ENCODE measurements at places on chromosomes 11 and 22.

DNA sequence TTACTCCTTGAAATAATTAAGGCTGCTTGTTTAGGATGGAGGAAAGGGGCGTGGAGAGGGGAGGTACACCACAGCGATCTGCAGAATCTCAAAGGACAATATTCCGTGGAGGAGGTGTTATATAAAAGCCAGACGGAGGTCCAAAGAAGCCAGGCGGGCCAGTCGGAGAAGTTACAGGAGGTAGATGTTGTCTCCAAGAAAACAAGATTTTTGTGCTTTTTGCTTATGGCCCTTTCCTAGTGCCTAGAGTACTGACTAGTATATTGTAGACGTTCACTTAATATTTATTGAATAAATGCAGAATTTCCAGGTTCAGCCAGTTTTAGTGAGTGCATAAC is 761 bp downstream of the ZDHHC13 start:
- no peak for DNase-seq

DNA sequence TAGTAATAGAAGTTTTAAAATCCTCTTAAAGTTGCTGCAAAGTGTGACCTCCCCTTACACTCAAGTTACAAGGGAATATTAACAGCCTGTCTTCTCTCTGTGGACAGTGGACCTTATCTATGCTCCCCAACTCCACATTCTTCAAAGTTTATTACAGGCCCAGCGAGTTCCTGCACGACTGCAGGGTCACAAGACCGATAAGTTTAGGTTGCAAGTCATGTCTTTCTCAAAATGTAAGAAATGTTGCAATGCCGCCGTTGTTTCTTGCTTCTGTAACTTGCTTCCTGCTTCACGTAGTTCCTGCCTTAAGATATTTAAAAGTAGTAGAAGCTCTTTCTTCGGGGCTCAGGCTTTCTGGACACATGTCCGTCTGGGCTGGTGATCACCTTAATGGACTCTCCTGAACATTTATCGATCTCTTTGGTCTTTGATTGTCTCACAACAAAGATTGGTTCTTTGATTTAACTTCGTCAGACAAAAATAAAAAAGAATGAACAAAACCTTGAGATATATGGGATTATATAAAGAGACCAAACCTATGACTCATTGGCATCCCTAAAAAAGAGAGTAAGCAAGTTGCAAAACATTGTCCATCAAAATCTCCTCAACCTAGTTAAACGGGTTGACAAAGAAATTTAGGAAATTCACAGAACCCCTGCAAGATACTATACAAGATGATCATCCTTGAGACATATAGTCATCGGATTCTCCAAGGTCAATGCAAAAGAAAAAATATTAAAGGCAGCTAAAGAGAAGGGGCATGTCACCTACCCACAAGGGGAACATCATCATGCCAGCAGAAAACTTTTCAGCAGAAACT is 45.4 kb upstream of the GLYAT start:
- DNase-seq: no peak

DNA sequence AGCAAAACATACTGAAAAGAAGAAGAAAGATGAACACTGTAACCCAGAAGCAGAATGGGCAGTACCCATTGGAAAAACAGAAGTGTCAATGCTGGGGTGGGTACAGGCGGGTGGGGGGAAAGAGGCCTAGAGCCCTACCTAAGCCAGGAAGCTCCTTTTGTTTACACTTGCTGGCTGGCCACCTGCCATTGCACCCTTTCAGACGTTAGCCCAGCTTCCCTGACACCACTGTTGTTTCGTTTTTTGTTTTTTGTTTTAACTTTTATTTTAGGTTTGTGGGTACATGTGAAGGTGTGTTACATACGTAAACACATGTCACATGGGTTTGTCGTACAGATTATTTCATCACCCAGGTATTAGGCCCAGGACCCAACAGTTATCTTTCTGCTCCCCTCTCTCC is 55.4 kb downstream of the PLEKHA7 start:
- DNase-seq: no peak

- no peak for DNase-seq
Observed at GRCh38 chr22:30047364-30047738, 32.9 kb upstream of the HORMAD2 start.

DNA sequence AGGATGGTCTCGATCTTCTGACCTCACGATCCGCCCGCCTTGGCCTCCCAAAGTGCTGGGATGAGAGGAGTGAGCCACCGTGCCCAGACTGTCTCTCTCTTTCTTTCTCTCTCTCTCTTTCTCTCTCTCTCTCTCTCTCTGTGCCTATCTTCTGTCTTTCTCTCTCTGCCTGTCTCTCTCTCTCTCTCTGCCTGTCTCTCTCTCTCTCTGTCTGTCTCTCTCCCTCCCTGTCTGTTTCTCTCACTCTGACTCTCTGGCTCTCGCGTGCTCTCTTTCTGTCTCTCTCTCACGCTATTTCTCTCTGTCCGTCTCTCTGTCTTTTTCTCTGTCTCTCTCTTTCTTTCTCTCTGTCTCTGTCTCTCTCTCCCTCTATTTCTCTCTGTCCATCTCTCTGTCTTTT is 3911.2 kb upstream of the OR11H1 start:
- DNase-seq: no peak

GRCh38 chr11:64245797-64246620 is 734 bp downstream of the PPP1R14B start:
- peak; percentile 74 for DNase-seq

- no peak for DNase-seq
Observed at GRCh38 chr11:127972816-127973215, 614.5 kb downstream of the ETS1 start.

DNA sequence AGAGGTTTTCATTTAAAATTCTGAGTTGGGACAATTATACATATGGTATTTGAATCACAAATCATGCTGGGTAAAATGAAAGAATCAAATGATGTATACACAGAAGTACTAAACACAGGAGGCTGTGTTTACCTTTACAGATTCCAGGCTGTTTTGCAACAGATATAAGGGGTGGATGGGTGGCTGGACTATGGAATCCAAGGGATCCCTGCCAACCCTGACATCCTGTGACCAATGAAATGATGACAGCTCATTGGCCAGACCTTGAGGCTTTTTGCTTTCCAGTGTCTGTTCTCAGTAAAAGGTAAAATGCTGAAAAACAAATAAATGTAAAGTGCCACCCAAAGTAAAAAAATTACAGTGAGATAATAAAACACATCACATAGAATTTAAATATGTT is 3.3 kb upstream of the DDI1 start:
- no peak for DNase-seq

- DNase-seq: no peak
Observed at GRCh38 chr11:553083-553987, 7.2 kb downstream of the LMNTD2 start.

- no peak for DNase-seq
Observed at GRCh38 chr11:27968461-27968860, 139.5 kb downstream of the KIF18A start.

DNA sequence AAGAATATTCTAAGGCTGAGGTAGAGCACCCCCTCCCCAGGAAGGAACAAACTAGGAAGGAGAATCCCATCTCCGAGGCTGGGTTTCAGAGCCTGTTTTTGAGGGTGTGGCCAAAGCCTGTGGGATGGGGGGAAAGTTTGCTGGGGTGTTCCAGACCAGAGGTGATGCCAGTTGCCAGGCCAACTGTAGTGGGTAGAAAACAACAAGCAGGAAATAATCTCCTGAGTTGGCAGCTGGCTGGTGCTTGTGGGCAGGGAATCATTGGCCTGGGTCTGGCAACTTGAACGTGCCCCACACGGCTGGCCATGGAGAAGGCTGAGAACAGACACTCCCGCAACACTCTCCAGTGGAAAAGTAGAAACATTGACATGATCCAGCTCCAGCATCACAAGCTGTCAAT is 385.6 kb downstream of the ETS1 start:
- no peak for DNase-seq

- no peak for DNase-seq
Observed at GRCh38 chr11:15816260-15816871, 540.0 kb downstream of the SOX6 start.

- DNase-seq: no peak
Observed at GRCh38 chr11:94217705-94218104, 86.7 kb upstream of the IZUMO1R start.

DNA sequence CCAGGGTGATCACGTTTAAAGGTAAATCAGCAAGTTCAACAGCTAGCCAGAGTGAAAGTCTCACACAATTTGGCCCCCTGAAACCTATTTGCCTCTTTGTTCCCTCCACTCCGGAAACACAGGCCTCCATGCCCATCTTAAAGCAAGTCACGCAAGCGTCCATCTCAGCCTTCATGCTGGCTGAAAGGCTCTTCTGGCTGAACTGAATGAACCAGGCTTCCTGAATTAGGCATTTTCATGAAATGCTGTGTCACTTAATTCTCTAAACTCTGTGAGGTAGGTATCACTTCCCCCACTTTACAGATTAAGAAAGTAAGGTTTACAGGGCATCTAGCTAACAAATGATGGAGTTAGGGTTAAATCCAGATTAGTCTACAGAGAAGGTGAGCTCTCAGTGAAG is 1.4 kb downstream of the SLC25A17 start:
- DNase-seq: no peak
